NCI-H774 (cell line): ENCODE measurements at places on chromosomes 5 and 9.

DNA sequence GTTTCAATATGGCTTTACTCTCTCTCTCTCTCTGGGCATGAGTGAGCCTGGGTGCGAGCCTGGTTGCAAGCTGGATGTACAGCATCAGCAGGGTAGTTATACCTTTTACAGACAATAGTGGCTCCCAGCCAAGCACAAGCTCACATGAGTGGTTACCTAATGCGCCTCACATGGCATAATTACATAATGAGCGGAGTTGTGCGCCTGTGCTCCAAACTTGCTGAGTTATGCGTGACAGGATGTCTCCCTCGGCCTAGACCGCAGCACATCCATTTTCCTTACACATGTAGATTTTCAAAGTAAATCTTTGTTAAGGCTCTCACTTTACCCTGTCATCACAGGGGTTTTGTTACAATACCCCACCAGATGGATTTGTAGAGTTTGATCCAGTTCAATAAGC, 233.5 kb upstream of the WWC1 start:
- DNase-seq: no peak

DNA sequence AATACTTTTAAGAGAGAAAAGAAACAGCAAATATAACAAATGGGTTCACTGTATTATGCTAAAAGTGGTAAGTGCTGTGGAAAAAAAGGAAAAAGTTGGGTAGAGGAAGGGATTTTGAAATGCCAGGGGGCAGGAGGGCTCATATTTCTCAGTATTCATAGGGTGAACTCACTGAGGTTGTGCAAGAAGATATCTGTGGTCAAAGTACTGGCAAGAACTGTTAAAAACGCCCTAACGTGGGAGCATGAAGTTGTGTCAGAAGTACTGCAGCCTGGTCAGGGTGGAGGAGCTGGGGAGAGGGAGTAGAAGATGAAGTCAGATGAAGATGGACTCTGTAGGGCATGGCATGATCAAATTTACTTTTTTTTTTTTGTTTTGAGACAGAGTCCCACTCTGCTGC, 31.2 kb upstream of the SLC28A3 start:
- no peak for DNase-seq

DNA sequence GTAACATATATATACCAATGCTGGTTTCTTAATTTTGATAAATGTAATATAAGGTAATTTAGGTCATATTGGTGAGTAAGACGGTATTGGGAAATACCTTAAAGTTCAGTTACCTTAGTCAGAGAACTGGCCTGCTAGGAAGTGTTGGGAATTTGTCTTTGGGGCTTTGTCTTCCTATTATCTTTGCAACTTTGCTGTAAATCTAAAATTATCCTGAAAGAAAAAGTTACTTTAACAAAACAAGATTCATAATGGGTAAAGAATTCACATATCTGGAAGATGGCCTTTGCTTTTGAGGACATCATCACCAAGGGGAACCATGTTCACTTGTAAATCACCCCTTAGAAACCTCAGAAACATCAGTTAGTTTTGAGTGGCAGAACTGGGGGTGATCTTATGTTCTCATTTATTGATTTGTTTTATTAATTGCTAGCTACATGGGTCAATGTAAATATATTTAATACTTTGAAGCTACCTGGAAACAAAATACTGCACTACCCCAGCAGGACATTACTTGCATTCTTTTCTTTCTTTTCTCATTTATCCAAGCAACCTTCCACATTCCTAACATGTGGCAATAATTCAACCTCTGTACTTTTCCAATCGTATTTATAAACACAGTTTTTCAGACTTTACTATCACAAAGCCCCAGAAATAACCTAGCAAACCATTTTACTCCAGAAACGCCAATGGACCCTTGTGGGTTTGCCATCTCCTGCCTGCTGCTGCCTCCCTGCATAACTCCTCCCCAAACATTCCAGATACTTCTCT, 41.4 kb downstream of the GLIS3 start:
- no peak for DNase-seq

DNA sequence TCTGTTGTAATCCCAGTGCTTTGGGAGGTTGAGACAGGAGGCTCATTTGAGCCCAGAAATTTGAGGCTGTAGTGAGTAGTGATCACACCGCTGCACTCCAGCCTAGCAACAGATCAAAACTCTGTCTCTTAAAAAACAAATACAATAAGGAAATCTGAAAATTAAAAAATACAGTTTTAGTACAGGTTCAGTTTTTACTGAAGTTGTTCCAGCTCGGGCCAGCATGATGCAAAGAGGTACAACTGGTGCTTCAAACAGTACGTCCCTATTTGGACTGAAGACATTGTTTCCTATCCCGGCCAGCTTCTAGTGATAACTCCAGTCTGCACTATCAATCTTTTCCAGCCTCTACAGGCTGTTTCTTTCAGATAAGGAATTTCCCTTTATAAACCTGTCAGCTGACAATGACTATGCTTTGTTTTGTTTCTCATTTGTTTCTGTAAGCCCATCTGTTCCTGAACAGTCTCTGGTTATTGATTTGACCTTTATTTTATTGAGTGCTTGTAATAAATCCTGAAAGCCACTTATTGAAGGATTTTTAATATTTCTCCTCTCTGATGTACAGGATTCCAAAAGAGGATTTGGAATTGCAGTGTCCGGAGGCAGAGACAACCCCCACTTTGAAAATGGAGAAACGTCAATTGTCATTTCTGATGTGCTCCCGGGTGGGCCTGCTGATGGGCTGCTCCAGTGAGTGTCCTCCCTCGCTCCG, 41.9 kb downstream of the TJP2 start:
- no peak for DNase-seq

- no peak for DNase-seq
Measured at GRCh38 chr5:17257705-17258273, 40.4 kb downstream of the BASP1 start.

GRCh38 chr9:70390933-70391341, 23.5 kb downstream of the KLF9 start:
- no peak for DNase-seq

DNA sequence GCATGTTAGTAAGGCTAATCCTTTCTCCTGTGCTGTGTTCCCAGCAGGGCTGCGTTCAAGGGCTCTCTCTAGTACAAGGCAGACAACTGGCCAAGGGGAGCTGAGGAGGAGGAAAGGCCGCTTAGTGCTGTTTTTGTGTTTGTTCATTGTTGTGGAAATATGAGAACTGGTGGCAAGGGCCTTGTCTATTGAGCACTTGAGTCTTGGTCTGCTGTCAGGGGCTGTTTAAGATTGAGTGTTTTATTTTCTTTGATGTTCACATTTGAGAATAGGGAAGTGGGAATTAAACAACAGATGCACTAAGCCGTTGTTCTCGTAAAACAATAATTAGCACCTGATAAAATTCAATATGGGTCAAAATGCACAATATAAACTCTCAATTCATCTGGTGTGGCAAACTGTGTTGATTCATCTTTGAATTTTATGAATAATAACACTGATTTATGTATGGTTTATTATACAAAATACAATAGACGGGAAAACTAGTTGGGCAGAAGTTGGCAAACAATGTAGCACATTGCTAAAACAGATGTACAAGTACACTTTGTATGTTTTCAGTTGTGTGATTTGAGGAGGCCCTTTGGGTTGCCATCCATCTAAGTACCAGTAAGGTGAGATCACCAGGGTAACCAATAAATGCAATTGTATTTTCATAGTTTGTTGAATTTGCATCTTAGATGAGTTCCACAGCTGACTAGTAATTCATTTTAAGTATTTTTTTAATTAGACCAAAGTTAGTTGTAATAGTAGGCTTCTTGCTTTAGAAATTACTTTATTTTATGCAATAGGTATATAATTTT, 97.6 kb upstream of the GRHPR start:
- DNase-seq: no peak

- no peak for DNase-seq
Measured at GRCh38 chr5:1003296-1003937, 5.2 kb upstream of the NKD2 start.

- no peak for DNase-seq
Measured at GRCh38 chr5:1106385-1107166, 5.3 kb downstream of the SLC12A7 start.

- no peak for DNase-seq
Measured at GRCh38 chr5:126106029-126106428, 317.2 kb upstream of the GRAMD2B start.

DNA sequence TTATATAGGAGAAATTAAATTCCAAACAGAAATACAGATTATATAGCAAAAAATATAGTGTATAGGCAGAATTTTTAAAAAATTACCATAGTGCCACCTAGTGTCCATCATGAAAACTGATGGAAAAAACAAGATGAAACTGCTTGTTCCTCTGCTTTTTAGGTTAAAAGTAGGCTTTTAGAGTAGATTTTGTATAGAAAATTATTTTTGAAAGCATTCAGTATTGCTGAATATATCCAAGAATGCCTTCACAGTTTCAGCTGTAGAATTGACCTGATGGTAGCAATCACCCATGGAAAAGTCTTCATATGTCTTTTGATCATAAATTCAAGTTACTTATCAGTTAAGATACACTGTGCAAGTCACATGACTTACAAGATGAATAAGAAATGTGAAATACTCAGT, 19.7 kb downstream of the RIOK2 start:
- DNase-seq: no peak

DNA sequence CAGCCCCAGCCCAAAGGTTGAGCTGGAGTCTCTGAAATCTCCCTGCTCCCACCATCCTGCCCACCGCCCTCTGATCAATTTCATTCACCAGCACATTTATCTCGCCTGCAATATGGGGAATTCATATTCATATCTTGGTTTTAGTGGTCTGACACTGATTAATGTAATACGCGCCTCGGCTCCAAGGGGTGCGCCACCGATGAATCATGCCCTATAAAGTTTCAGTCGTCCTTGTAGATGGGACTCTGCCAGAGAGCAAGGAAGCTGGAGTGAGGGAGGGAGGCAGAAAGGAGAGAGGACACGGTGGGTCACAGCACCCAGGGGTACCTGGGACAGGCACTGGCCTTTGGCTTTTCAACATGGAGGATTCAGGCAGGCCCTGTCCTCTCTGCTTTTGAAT, 8.9 kb downstream of the IRX1 start:
- no peak for DNase-seq

DNA sequence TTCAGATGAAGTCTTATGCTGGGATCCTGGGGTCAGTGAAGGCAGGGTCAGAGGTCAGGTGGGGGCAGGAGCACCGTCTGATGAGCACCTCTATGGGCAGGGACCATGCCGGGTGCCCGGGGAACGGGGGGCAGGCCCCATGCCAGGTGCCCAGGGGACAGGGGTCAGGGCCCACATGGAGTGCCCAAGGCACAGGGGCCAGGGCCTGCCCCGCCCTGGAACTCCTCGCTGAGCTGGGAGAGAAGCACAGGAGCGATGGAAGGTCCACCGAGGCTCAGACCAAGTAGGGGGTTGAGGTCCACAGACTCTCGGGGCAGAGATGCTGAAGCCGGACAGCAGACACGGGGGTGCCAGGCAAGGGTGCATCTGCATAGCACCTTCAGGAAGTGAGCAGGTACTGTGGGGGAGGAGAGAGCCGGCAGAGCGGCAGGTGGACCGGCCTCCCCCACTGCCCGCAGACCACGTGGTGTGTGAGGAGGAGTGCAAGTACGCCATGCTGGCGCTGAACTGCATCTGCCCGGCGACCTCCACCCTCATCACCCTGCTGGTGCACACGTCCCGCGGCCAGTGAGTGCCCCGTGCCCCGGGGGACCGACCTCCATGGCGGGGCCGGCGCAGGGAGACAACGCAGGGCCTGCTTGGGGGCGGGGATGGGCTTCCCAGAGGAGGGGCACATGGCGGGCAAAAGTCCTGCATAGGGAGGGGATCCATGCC, 67.7 kb downstream of the KCNT1 start:
- no peak for DNase-seq

DNA sequence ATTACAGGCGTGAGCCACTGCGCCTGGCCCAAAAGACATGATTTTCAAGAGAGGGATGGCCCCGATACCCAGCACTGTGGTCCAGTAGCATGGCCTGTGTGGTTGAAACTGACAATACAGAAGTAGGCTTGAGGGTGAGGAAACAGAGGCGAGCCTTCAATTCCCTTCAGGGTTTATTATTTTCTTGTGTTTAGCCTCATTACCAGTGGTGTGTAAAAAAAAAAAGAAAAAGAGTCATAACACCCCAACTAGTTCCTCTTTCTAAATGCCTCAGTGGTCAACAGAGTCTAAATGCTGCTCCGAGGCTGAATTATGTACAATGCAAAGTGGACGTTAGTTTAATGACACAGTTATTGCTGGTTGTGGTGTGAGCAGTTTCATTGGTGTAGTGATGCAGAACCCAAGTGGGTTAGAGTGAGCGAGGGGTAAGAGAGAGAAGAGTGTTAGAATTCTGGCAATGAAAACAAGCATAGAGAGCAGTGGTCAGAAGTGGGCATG, 58.8 kb downstream of the SNX30 start:
- DNase-seq: no peak

- DNase-seq: peak; percentile 85
Measured at GRCh38 chr5:1140171-1140817, 28.4 kb upstream of the SLC12A7 start.

DNA sequence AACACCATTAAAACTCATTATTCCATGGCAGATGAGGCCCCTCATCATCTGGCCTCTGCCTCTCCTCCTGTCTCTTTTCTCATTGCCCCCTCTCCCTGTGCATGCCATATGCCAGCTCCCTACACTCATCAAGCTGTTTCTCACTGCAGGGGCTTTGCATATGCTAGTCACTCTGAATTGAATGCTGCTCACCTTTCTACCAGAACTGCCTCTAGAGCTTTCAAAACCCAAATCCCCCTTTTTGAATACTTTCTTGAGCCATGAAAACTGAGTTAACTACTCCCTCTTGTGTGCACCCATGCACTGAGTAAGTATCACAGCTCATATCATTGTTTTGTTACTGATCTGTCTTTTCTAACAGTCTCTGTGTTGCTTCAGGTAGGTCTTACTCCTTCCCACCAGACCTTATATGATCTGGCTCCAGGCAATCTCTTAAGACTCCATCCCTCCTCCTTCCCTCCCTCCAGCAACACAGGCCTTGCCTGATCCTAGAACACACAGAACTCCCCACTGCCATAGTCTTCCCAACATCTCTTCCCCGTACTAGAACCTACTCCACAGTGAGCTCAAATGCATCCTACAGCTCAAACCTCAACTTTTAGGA, 60.5 kb downstream of the ASTN2 start:
- DNase-seq: no peak

- no peak for DNase-seq
Measured at GRCh38 chr5:25500635-25501034, 855.9 kb upstream of the CDH10 start.

GRCh38 chr9:30289435-30289834, 2095.0 kb upstream of the ACO1 start:
- DNase-seq: no peak

- no peak for DNase-seq
Measured at GRCh38 chr9:72598639-72599038, 77.2 kb downstream of the TMC1 start.
